ENCODE measurements at places on chromosomes 1 and 21.

- no peak for DNase-seq
Observed at GRCh38 chr1:17904290-17904689, 149.2 kb downstream of the ACTL8 start.

DNA sequence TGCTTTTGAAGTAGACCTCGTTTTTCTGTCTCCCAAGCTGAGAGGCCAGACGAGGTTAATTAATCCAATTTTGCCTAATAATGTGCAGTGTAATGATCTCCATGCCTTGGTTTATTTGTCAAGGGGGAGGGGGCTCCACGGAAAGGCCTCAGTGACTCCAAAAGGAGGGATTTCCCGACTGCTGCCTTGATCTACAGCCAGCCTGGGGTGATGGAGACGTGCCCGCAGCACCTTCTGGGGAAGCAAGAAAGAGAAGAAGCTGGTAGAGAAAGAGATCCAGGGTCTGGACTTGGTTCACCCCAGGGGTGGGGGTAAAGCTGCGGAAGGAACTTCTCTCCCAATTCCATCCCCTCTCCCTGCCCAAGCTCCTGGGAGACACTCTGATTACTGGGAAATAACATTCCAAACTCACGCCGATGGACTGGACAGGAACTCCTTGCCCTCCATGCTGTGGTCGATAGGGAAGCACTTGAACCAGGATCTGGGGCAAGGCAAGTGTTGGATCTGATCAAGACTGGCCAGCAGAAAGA is 44.1 kb upstream of the SIM2 start:
- DNase-seq = no peak

DNA sequence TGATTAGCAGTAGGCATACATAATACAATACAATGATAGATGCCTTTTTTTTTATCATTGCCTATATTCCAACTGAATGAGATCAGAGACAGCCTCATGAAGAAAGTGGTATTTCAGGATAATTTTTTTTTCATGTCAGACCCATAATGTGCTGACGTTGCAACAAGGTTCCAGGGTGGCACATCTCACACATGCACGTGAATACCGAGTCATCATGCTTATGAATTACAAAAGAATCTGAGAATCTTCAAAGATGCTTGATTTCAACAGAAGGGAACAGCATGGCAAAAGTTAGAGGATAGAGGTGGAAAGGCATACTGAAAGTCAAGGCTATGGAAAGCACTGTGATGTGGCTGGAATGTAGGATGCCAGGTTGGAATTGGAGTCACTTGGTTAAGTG is 5.0 kb upstream of the RNF11 start:
- no peak for DNase-seq

- no peak for DNase-seq
Observed at GRCh38 chr1:203214871-203215270, 14.6 kb downstream of the CHIT1 start.

GRCh38 chr1:15125101-15125745 is 28.3 kb upstream of the TMEM51 start:
- DNase-seq = no peak

DNA sequence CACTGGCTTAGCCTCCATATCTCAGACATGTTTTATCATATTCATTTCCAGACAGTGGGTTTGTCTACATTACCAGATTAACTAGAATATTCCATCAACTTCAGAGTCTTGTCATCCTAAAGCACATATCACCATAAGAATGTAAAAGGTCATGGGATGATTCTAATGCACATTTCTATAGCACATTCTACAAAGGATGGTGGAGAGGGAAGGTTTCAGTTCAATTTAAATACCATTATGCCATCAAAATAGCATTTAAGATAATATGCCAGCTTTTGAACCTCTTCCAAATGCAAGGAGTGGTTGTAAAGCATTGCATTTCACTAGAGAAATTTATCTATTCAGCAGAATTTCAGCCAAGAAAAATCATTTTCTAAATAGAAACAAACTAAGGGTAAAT is 970.5 kb downstream of the TTLL7 start:
- no peak for DNase-seq

GRCh38 chr21:36423771-36424433 is 38.7 kb downstream of the CHAF1B start:
- no peak for DNase-seq

DNA sequence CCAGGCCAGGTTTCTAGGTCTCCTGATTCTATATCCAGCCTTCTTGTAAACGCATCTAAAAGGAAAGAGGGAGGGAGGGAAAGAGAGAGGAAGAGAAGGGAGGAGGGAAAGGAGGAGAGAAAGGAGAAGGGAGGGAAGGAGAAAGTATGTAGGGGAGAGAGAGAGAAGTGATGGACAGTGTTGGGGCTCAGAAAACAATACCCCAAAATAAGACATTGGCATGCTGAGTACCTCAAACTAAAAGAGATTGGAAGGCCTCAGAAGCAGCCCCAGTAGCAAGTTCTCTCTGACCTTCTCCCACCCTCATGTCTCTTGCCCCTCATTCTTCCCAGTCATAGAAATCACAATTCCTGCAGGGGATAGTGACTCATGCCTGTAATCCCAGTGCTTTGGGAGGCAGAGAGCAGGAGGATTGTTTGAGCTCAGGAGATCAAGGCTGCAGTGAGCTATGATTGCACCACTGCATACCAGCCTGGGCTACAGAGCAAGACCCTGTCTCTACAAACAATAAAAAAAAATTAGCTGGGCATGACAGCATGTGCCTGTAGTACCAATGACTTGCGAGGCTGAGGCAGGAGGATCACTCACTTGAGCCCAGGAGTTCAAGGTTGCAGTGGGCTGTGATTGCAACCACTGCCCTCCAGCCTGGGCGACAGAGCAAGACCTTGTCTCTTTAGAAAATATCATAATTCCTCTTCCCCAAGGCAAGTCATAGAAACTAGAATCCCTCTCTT is 51.2 kb downstream of the DNTTIP2 start:
- DNase-seq = no peak

DNA sequence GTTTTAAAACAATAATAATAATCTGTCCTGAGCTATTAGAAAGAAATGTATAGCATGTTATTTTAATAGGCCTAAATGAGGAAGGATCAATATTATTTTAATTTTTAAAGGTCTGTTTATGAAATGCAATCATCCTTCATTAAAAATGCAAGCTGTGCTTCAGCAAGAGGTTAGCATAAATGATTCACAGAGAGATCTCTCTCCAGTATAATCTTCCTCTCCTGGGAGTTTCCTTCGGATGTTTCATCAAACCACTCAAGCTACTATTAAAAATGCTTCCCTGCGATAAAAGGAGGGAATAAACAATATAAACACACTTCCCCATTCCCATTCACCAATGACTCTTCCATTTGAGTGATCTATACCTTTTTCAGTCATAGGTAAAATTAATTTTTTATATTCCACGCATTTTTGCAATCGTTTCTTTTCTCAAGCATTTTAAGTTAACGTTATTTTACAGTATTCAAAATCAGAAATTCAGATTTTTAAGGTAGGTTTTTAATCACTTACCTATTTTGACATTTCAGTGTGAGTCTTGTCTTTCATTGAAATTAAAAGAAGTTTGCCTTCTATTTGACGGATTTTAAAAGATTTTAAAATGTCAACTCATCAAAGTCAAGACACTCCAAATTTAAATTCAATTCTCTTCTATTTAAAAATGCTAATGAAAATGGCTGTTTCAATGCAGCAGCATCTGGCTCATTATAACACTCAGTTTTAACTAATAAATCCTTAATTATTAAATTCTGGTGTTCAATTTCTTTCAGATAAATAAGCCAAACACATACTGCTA is 64.3 kb downstream of the RERE start:
- DNase-seq = no peak
